Posterior cingulate gyrus (tissue), 11 donors: ENCODE measurements at places on chromosomes 12 and 14.
A peak's percentile ranks its signal among the peaks of the same experiment; 100 is the strongest.

DNA sequence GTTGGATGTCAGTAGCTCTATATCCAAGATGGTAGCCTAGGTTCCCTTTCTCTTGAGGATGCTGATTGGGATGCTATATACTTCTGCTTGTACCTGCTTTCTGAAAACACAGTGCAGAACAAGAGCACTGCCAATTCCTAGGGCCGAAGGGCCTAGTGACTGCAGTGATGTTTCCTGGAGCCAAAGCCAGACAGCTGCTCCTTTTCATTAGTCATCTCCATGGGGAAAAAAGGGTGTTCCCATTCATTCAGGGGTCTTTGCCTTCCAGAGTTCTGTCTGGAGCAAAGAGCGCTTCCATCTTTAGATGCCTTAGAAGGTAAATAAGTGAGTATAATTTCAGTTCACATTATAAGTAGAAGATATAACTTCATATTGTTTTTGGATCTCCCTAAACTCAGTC is 85.5 kb downstream of the PTPRB start:
- no peak for DNase-seq

- no peak for DNase-seq
These were observed 343.2 kb downstream of the ZFP36L1 start for GRCh38 chr14:68449561-68450181.

GRCh38 chr12:1716911-1717310 is 26.0 kb downstream of the ADIPOR2 start:
- DNase-seq: no peak

DNA sequence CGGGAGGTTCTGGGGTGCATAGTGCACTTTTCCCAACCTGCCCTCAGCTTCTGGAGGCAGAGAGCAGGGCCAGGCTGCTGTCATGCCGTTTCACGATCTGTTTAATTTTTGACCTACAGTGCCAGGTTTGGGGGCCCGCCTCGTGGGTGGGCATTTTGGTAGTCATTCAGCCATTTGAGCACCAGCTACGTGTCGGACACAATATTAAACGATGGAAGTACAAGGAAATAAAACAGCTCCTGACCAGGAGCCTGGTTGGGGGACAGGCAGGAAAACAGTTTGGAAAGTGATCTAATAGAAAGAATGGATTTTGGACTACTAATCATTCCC is 708 bp downstream of the FNTB start:
- no peak for DNase-seq

- peak; percentile 26 for DNase-seq
These were observed 132.8 kb downstream of the BCL11B start for GRCh38 chr14:99138999-99139865.

- no peak for DNase-seq
These were observed 130.3 kb upstream of the EGLN3 start for GRCh38 chr14:34081101-34081575.

DNA sequence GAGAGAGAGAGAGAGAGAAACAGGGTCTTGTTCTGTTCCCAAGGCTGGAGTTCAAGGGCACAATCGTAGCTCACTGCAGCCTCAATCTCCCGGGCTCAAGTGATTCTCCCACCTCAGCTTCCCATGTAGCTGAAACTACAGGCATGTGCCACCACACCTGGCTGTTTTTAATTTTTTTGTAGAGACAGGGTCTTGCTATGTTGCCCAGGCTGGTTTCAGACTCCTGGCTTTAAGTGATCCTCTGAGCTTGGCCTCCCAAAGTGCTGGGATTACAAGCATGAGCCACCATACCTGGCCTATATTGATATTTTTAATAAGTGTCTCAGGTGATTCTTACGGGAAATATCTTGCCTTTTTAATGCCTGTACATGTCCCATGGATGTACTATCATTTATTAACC is 50.9 kb upstream of the STON2 start:
- DNase-seq: no peak

- no peak for DNase-seq
These were observed 51.6 kb upstream of the SRP54 start for GRCh38 chr14:34931206-34931605.

- DNase-seq: no peak
These were observed 4.9 kb downstream of the B4GALNT3 start for GRCh38 chr12:464484-465267.

DNA sequence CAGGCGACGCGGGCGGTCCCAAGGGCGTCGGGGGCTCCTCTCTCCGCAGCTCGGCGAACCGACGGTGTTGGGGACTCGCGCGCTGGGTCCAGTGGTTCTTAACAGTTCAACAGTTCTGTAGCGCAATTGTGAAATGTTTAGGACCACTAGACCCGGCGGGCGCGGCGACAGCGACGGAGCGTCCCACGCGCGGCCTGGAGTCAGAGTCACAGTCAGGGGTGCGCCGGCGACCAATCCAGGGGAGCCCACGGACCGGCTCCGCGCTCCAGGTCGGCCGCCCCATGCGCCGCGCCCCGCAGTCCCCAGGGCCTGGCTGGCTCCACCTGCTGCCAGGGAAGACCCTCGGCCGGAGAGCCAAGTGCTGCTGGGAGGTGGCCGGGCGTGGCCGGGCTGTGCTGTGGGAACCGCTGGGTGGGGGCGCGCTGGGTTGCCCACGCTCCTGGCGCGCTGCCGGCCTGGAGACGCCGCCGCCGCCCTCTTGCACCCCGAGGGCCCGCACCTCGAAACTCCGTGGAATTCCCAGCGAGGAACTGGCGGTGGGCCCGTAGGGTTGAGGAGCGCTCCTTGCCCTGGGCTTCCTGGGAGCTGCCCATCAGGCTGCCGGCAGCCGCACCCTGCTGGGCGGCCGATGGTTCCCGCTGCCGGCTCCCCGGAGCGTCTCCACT is 20.9 kb upstream of the KIF26A start:
- DNase-seq: no peak

DNA sequence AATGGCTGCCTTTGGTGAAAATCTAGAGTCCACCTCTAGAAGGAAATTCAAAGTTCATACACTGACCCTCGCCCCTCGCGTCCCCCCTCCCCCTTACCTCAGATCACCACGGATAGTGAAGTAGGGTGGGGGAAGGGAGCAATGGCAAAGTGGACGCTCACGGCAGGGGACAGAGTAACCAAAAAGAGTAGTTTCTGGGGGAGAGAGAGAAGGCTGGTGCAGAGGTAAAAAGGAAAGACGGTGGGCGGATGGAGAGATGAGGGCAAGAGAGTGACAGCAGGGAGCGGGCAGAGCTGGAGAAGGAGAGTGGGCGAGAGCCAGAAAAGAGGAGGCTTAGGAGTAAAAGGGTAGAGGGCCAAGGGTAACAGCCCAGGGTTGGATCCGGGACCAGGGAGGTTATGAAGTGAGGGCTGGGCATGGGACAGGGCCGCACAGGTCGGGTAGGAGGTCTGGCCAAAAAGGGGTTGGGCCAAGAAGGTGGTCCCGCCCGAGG is 423 bp downstream of the ALDH6A1 start:
- DNase-seq: no peak

- no peak for DNase-seq
These were observed 244.2 kb upstream of the OR4E1 start for GRCh38 chr14:21917699-21918436.
